Neural progenitor cell (in vitro differentiated cells): ENCODE measurements at places on chromosomes 13 and 19.

- no peak for DNase-seq
These were observed 1.4 kb downstream of the SIGLEC7 start for GRCh38 chr19:51143486-51143885.

- DNase-seq, result no peak
These were observed 67.2 kb downstream of the ALOX5AP start for GRCh38 chr13:30802501-30802900.

- DNase-seq, result peak; percentile 62
These were observed 13.6 kb downstream of the CFD start for GRCh38 chr19:873084-873483.

GRCh38 chr13:51257187-51257586 is 35.0 kb downstream of the FAM124A start:
- no peak for DNase-seq

DNA sequence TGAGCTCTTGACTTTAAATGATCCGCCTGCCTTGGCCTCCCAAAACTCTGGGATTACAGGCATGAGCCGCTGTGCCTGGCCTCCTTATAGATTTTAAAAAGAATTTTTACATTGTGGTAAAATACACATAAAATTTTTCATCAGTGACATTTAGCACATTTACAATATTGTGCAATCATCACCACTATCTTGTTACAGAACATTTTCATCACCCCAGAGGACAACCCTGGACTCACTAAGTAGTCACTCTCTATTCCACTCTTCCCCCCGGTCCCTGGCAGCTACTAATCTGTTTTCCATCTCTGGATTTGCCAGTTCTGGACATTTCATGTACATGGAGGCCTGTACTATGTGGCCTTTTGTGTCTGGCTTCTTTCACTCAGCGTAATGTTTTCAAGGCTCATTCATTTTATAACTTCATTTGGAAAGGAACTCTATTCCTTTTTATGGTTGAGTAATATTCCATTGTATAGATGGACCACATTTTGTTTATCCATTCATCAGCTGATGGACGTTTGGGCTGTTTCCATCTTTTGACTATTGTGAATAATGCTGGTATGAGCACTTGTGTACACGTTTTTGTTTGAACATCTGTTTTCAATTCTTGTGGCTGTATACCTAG is 19.9 kb downstream of the MEGF8 start:
- no peak for DNase-seq

- no peak for DNase-seq
These were observed 28.1 kb downstream of the MYO16 start for GRCh38 chr13:108657519-108657918.

GRCh38 chr13:51347099-51347498 is 7.6 kb downstream of the SERPINE3 start:
- DNase-seq, result no peak

GRCh38 chr19:54107876-54108490 is 5.3 kb downstream of the NDUFA3 start:
- DNase-seq, result no peak

DNA sequence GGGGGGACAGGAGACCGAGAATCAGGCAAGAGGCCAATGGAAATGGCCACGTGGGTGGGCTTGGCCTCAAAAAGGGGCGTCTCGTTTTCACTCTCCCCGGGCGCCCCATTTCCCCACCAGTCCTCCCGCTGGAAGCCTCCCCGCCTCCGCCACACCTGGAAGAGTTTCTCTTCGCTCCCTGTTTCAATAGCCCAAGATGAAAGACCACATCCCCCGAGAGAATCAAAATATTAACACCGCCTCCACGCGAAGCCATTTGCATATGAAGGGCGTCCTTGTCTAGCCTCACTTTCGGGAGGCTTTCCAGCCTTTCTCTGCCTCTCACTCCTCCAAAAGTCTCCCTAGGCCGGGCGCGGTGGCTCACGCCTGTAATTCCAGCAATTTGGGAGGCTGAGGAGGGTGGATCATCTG is 691 bp upstream of the OLFM2 start:
- DNase-seq, result peak; percentile 53

- no peak for DNase-seq
These were observed 138.4 kb downstream of the POSTN start for GRCh38 chr13:37460166-37460565.

DNA sequence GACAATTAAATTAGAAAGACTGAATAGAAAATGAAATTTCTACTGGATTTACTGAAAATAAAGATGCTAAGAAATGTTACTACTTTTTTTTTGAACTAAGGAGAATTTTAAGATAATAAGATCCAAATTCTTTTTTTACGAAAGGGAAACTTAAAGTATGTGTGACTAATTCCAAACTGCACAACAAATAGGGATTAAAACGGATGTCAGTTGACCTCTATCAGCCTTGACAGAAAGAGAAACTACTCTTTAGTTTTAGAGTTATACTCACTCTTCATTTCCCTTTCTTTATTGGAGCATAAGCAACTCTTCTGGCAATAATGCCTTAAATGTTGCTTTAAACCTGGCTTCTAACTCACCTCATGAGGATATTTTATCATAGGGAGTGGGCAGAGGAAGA is 273.8 kb downstream of the SLITRK6 start:
- no peak for DNase-seq

DNA sequence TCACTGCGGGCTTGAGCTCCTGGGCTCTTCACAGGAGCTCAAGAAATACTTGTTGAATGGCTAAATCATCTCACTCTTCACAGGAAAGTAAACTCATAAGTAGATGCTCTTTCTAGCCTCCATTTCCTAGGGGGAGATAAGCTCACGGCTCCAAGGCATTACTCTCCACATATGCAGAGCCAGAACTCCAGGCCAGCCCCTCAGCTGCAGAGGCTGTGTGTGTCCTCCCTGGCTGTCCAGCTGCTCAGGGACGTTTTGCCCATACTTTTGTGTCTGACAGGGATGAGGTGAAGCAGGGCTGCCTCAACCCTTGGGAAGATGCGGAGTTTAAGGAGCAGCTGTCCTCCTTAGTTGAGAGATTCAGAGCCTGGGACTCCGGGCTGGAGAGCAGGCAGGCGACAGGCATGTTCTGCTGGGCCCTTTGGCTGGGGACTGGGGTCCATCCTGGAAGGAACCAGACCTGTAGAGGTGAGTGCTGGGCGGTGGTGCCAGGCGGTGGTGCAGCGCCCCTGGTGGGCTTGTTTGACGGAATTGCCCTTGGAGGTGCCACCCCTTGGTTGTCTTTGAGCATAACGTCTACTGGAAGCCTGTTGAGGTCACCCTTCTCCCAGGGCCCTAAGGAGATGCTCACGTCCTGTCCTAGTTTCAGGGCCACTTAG is 20.5 kb upstream of the SLC15A1 start:
- no peak for DNase-seq
